ENCODE measurements at places on chromosomes 2 and 18.
A peak's percentile ranks its signal among the peaks of the same experiment; 100 is the strongest.

GRCh38 chr18:63264871-63265270, 54.7 kb downstream of the BCL2 start:
- no peak for DNase-seq

DNA sequence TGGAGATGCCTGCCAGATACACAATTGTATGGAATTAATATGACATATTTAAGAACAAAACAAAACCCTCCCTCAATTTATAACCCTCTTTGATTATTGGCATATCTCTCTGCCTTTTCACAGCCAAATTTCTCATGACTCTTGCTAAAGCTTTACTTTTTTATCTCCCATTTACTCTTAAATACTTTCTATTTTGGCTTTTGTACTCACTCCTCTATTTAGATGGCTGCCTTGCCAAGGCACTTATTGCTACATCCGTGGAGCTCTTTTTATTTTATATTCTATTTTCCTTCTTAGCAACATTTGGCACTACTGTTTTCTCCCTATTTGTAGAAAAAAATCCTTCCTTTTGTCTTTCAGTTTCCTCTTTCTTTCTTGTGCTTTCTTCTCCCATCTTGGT, 466.4 kb upstream of the CWC22 start:
- no peak for DNase-seq

- DNase-seq = no peak
These were observed 22.6 kb downstream of the SNRPD1 start for GRCh38 chr18:21634588-21635199.

DNA sequence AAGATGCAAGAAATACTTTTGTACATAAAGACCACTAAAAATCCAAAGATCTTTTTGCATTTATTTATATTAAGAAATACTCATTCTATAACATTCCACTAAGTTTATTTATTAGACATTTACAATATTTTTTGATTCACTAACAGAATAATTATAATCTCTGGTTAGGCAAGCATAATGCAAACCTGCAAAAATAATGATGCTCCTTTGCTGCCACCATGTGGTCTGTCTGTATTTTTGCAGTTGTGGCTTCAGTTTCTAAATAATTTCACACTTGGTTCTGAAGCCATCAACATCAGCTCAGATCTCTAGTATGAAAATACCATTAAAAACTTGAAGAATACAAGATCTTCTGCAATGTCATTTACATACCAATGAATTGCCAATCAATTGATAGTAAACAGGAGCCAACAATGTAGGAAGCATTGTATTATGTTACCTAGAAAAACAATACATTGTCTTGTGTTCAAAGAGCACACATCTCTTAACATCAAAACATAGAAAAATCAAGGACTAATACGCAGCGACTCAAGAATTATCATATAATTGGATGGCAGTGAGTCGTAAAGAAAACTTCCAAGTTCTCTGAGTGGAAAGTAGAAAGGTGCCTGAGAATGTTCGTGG, 28.8 kb upstream of the WDR75 start:
- DNase-seq = peak; percentile 24

- no peak for DNase-seq
These were observed 244.0 kb upstream of the GCFC2 start for GRCh38 chr2:75954761-75955160.

DNA sequence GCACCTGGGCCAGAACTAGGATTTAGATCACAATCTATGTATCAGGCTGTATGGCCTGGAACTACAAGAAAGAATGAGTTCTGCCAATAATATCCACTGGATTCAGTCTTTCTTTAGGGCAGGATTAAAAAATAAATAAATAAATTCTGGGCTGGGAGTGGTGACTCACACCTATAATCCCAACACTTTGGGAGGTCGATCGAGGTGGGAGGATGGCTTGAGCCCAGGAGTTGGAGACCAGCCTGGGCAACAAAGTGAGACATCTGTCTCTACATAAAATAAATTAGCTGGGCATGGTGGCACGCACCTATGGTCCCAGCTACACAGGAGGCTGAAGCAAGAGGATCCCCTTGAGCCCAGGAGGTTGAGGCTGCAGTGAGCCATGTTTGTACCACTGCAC, 8.1 kb downstream of the AMMECR1L start:
- no peak for DNase-seq

DNA sequence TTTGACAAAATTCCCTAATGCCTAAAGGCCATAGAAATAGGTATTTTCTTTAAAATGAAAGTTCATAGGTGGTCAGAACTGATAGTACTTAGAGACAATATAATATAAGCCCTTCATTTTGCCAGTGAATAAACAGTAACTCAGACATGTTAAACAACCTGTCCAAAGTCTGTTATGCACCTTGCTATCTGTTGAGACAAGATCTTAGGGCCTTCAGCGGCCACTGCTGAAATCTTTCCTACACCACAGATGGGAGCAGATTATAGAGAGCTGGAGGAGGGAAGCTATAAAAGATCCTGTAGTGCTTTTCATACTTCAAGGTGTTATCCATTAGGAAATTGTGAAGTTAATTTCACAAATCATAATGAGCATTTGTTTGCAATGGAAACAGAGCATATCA, 13.8 kb downstream of the CERKL start:
- DNase-seq = no peak

DNA sequence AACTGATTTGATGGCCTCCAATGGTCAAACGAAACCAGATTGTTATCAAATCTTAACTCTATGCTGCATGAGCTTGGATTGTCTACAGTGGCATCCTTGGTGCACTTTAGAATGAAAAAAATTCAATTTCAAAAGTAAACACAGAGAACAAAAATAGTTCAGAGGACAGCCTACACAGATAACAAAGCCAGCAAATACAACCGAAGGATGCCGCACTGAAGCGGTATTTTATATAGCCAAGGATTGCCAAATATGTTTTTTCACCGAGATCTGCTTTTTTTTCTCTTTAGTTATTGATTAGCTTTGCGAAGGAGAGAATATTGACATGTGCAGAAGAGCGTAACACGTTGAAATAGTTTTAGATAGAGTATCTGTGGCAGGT, 72.0 kb downstream of the SLC4A3 start:
- no peak for DNase-seq

GRCh38 chr2:15601681-15602080, 10.0 kb downstream of the DDX1 start:
- no peak for DNase-seq

- DNase-seq = no peak
These were observed 29.3 kb downstream of the SOS1 start for GRCh38 chr2:39091543-39091942.

DNA sequence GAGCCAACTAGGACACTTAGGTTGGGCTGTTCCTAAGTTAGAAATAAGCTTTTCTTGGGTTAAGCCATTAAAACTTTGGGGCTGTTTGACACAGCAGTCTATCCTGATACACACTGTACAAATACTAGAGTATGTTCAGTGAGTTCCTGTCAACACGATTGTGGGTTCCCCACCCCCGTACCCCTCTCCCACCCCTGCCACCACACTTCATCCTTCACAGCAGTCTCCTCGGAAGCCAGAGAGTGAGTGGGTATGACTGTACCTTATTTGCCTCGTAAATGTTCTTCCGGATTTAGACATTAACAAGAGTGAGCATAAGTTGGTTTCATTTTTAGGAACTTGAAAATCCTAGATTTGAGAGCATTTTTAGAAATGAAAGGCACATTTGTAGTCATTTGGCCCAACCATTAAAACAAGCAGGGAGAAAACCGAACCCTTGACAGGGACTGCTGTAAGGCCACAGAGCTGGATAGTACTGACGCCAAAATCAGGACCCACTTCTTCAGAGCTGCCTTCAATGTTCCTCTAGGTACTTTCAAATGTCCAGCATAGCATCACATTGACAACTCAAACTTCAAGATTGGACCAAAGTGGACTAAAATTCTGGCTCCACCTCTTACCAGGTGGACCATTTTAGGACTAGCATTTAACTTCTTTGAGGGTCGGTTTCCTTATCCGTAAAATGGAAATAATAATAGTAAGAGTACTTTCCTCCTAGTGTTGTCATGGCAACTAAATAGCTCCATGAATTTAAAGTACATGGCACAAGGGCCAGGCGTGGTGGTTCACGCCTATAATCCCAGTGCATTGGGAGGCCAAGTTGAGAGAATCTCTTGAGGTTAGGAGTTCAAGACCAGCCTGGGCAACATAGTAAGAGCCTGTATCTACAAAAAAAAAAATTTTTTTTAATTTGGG, 166.3 kb upstream of the SERTAD2 start:
- peak; percentile 23 for DNase-seq

GRCh38 chr2:201237486-201238123, 22.7 kb upstream of the CASP8 start:
- no peak for DNase-seq

- DNase-seq = no peak
These were observed 28.8 kb downstream of the CNGA3 start for GRCh38 chr2:98374958-98375570.

DNA sequence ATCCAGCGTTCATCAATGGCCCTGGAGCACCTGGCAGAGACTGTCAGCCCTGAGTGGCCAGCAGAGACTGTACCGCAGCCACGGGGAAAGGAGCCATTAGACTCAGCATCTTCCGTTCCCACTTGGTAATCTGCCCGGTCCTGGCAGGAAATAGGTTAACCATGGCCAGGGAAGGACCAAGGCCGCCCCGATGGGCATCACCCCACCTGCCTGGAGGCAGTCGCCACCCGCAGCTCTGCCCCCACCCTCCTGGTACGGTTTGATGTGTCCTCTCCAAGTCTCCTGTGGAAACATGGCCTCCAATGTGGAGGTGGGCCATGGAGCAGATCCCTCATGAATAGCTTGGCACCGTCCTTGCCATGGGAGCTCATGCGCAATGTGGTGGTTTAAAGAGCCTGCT, 75.3 kb downstream of the RTP5 start:
- no peak for DNase-seq

DNA sequence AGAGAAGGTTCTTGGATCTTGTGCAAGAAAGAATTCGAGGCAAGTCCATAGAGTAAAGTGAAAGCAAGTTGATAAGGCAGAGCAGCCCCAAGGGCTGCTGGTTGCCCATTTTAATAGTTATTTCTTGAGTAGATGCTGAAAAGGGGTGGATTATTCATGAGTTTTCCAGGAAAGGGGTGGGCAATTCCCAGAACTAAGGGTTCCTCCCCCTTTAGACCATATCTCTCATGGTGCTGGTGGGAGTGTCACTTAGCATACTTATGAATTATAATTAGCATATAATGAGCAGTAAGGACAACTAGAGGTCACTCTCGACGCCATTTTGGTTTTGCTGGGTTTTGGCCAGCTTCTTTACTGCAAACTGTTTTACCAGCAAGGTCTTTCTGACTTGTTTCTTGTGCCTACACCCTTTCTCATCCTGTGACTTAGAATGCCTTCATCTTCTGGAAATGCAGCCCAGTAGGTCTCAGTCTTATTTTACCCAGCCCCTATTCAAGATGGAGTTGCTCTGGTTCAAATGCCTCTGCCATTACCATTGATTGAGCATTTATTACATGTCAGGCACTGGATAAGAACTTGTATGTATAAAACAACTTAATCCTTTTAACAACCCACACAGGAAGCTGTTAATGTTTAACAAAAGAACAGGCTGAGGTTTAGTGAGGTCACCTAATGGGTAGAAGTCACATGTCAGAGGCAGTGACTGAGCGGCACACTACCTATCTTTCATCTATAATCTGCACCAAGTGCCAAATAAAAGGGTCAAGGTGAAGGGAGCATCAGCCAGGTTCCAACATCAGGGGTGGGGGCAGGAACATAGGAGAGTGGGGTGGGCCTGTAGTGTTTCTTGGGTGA, 250.9 kb downstream of the ICOS start:
- no peak for DNase-seq

DNA sequence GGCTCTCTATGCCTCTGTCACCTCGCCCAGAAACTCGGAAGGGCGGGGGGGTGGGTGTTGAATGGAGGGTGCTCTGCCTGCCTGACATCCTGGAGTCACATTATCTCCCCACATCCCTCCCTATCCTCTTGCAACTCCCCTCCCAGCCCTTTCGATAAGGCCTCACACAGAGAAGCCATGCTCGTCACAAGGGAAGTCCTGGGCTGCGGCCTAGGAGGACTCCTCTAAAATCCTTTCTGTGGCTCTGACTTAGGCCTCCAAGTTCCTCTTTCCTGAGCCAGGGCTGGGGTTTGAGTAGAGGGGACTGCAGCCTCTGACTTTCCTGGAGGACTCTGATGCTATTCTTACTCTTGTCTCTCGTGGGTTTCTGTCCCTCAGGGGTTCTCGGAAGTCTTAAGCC, 75.0 kb upstream of the PKDCC start:
- no peak for DNase-seq

GRCh38 chr18:8229787-8230186, 379.4 kb upstream of the RAB12 start:
- DNase-seq = no peak

GRCh38 chr2:200483729-200484198, 26.1 kb downstream of the KCTD18 start:
- peak; percentile 15 for DNase-seq

DNA sequence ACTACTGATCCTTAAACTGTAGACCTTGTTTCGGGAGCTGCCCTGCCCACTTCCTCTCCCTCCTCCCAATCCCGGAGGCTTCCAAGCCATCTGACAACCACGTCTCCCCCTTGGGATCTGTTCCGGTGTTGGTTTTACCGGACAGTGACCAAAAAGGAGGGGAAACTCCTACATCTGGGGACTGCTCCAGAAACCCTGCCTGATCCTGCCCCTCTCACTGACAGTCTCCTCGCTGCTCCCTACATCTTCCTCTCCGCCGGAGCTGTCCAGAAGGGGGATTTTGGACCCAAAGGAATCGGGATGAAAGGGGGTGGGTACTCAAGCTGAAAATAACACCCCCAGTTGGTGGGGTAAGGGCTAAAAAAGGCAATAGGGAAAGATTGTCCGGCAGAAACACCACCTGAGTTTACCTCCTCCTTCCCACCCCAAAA, 1.5 kb downstream of the INO80D start:
- no peak for DNase-seq

GRCh38 chr18:5036523-5036922, 160.5 kb downstream of the AKAIN1 start:
- DNase-seq = no peak

GRCh38 chr2:24850944-24851343, 57.7 kb downstream of the CENPO start:
- DNase-seq = no peak

DNA sequence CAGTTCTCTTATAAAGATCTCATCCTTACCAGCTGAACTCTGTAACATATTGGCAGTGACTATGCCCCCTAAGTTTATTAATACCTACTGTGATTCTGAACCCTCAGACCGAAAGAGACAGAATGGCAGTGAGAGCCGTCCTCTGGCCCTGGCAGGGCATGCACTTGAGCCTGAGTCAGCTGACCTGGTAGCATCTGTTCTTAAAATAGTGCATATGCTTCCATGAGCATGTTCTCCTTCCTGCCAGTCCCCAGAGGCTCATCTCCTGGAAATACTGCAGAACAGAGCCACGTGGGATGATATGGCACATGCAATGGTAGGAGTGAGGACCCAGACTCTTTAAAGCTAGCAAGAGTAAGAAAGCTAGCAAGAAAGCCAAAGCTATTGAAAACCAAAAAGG, 59.0 kb downstream of the RASGRP3 start:
- DNase-seq = no peak
